Fibroblast of skin of left quadriceps (primary cell): ENCODE measurements at places on chromosomes 6 and 20.

DNA sequence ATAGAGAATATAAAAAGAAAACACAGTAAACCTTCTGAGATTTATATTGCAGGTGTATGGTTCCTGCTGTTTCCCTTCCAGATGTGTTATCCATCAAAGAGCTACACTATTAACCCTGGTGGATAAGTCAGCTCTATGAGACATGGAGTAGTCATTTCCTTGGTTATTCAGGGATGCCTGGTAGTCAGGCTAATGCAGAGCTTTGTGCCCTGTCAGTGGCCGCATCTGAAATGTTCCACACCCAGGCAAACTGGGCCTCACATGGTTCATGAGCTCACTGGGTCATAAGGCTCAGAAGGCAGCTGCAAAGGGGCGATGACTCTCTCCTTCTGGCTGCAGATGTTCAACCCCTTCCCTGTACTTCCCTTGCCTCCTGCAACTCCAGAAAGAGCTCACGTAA, 473.6 kb downstream of the EPHA7 start:
- DNase-seq = no peak

DNA sequence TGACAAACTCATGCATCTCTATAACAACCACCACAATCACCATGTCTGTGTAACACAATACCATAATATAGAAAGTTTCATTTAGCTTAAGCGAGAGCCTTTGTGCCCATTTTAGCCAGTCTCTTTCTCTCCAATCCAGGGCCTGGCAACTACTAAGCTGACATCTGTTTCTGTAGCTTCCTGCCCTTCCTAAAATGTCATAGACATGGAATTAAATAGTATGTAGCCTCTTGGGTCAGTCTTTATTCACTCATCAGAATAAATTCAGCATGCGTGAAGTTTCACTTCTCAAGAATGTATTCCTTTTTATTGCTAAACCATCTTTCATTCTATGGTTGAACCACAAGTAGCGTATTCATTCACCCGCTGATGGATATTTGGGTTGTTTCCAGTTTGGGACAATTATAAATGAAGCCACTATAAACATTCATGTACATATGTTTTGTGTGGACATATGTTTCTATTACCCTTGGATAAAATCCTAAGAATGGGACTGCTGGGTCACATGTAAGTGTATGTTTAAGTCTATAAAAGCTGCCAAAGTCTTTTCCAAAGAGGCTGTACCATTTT, 1.7 kb upstream of the TREM2 start:
- no peak for DNase-seq

- DNase-seq = no peak
Observed at GRCh38 chr20:45405571-45406259, 2.4 kb upstream of the DBNDD2 start.

DNA sequence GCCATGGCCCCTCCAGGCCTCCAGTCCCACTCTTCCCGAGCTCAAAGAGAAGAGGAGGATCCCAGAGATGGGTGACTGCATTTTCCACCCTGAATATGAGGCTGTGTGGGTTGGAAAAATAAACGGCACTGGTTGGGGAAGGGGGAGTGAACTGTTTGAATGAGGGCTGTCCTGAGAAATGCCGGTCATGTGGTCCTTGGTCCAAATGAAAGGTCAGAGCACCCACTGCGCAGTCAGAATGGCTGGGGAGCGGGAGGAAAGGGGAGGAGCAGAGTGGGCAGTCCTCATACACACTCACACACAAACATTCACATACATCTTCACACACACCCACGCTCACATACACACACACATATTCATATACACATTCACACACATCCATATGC, 83.1 kb downstream of the MRPL14 start:
- DNase-seq = no peak

DNA sequence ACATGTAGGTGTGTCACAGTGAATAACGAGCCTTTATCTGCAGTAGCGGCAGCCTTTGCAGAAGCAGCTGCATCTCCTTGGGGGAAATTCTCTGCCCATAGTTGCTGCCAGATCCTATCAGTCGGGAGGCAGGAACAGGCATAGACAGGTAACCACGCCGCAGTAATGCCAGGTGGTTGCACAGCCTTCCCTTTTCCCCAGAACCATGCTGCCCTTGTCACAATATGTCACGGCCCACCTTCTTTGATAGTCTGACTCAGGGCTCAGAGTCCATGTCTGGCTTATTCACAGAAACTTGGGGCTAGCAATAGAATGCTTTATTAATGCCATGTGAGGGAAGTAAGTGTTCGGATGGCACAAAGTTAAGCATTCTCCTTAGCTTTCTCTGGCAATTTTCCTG, 76.6 kb downstream of the F13A1 start:
- no peak for DNase-seq

DNA sequence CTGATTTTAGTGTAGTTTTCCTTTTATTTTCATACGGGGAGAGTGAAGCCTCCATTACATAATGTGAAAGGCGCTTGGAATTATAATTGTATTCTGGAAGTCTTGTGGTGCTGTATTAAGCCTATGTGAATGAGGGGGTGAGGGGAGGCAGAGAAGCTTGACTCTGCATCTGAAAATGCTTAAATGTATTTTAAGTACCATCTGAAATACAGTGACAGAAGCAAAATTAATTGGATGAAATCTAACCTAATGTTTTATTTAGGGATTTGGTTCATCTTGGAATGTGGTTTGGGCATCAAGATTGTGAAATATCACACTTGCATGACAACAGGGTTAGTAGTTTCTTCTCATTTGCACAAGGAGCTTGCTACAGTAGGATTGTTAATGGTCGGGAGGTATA, 41.2 kb downstream of the TMEM200A start:
- peak; percentile 63 for DNase-seq

DNA sequence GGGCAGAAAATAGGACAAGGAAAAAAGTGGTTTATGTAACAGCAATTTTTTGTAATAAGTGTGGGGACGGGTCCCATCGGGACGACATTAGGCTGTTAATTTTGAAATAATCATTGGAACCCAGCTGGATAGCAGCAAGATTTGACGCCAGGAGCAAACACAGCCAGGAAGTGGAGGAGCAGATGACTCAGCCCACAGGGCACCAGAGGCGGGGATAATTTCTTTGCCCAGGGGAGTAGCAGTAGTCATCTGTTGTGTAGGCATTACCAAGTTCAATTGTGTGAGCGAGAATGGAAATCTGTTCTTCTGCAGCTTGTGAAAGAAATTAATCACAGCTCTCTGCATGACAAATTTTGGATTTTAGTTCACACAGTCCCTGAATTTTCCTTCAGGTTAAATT, 22.6 kb upstream of the RIN2 start:
- no peak for DNase-seq

DNA sequence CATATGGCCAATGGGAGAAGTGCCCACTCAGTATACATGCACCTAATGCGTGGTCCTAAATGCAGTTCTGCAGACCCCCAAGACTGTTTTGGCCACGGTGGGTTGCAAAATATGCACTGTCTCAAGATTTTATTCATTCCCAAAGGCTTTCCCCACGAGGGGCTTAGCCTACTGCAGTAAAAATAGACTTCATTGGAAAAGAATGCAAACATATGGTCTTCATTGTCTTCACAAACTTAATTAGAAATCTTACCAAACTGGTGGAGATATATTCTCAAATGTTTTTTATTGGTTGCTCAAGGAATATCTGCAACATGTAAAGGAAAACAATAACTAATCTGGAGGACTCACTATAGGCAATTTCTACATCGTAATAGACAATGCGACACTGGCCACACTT, 31.6 kb upstream of the PRL start:
- peak; percentile 78 for DNase-seq

GRCh38 chr20:23242556-23243180, 107.9 kb upstream of the NXT1 start:
- no peak for DNase-seq

- DNase-seq = no peak
Observed at GRCh38 chr6:45721665-45722064, 294.0 kb downstream of the CLIC5 start.

DNA sequence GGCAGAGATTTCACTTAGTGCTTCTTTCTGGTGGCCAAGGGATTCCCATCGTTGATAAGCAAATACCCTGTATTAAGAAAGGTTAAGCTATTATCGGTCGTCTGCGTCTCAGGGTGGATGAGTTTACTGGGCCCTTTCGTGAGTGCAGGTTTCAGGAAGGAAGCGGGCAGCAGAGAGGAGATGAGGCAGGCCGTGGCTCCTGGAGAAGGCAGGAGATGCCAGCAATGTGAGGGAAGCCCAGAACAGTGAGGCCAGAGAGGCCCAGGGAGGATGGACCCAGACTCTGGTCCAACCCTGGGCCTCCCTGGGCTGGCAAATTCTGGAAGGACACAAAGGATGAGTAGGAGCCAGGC, 11.2 kb downstream of the TFEB start:
- no peak for DNase-seq

DNA sequence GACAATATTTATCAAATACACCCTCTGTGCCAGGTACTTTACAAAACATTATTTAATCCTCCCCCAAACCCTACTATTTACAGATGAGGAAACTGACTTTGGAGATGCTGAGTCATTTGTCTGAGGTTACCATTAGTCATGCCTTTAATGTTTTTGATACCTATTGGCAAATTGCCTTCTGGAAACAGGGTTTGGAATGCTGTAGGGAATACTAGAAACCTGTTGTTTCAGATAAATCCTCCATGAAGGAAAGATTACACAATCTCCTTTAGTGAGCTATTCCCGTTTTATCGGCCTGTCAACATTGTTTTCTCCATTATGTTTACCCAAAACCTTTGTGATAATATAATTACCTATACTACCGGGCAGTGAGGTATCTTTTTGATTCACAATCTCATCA, 93.6 kb upstream of the ADGRF1 start:
- peak; percentile 84 for DNase-seq

DNA sequence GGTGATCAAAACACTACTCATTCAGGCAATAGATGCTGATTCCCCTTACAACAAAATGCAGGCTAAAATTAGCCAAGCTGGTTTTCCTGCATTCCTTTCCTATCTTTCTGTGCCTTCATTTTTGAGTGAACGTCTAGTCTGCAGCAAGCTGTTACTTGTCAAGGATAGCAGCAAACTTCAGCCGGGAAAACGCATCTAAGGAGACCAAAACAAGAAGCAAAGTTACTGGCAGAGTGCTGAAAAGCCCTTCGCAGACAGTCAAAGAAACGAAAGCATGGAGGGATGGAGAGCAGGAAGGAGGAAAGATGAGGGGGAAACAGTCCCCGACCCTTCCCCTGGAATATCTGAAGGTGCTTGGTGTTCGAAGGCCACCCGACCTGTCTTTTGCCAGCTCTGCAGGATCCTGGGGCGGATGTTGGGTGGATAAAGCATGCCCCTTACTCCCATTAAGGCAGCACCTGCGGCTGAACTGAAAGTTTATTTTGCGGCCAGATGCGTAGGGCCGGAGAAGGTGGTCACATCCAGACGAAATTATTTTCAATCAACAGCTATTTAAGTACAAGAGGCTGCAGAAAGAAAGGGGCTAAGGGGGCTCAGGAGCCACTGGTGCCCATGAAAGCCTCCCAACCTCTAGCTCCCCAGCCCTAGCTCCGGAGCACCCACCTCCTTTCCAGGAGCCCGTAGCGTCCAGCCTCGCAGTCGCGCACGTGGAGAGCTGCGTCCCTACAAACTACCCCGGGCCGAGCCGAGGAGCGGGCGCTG, 538 bp downstream of the FERMT1 start:
- DNase-seq = no peak

DNA sequence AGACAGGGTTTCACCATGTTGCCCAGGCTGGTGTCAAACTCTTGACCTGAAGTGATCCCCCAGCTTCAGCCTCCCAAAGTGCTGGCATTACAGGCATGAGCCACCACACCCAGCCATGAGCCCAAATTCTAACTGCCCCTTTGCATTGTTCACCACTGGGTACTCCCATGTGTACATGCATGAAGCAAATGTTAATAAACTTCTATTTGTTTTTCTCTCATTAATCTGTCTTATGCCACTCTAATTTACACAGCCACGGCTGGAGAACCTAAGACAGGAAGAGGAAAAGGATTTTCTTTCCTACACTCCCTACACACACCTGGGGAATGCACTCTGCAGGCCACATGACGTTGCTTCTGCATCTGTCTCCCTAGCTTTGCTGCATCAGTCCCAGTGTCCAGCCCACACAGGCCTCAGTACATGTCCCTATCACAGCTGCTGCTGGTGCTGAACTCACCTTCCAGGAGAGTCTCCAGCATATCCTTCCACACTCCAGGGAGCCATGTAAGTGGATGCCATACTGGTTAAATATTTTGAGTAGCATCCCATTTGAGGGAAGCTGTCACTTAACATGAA, 13.3 kb downstream of the OR2H2 start:
- no peak for DNase-seq

DNA sequence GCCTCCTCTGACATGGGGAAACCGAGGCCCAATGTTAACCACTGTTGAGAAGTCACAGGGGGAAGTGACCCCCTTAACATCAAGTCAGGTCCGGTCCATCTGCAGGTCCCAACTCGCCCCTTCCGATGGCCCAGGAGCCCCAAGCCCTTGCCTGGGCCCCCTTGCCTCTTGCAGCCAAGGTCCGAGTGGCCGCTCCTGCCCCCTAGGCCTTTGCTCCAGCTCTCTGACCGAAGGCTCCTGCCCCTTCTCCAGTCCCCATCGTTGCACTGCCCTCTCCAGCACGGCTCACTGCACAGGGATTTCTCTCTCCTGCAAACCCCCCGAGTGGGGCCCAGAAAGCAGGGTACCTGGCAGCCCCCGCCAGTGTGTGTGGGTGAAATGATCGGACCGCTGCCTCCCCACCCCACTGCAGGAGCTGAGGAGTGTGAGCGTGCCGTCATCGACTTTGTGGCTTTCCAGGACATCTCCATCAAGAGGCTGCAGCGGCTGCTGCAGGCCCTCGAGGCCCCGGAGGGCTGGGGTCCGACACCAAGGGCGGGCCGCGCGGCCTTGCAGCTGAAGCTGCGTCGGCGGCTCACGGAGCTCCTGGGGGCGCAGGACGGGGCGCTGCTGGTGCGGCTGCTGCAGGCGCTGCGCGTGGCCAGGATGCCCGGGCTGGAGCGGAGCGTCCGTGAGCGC, 1.6 kb downstream of the TNFRSF6B start:
- DNase-seq = no peak

DNA sequence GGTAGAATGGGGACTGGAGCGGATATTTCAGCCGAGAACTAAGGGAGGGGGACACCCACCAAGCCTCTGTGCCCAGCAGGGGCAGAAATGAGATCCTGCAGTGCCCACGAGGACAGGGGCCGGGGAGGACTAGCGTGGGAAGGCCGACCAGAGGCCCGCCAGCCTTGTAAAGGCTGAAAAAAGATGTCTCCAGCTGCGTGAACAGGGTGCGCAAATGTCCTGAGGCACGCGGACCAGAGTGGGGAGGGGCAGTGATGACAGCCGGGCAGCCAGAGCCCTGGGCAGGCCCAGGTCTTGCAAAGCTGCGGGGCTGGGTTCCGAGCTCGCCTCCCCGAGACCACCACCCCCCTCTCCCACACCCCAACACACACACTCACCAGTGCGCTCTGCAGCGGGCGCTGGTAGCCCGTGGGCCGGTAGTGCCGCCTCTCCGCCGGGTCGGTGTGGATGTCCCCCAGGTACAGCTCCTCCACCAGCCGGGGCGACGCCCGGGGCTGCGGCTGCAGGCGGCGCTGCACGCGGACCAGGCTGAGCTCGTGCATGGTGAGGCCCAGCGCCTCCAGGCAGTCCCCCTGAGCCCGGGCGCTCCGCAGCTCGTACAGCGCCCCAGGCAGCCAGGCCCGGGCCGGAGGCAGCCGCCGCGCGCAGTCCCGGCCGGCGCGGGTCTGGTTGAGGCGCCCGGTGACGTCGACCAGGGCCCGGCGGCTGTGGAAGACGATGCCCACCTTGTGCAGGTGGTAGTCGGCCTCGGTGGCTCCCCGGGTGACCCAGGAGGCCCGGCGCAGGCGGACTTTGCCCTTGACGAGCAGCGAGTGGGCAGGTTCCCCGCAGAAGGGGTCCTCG, 48.2 kb downstream of the APCDD1L start:
- DNase-seq = no peak
